T-helper 2 cell (primary cell): ENCODE measurements at places on chromosomes 11 and 22.

DNA sequence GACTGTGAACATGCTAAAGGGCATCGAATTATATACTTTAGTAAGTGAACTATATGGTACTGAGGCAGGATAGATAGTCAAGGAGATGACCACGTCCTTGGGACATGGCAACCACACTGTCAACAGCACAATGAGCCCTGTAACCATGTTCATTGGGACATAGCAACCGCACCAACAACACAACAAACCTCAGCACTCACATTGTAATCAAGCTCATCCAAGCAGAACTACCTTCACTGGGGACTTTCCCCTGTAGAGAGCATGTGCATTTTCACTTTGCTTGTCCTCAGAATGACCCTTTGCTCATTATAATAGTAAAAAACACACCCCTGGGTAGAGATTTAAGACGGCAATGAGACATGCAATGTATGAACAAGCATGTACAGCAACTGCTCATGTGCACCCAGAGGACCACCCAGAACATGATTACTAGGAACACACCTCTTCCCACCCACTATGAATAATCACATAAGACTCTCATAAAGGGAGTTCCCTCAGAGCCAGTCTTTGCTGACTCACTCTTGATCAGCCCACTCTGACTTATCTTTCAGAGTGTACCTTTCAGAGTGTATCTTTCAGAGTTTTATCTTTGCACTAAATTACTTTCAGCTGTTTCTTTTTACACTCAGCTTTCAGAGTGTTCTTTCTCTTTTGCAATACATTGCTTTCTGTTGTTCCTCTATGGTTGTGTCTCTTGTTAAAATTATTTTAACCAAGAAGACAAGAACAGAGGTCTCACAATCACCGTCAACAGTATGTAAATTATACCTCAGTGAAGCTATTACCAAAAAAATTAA is 4.1 kb upstream of the PLAAT2 start:
- DNase-seq = peak; percentile 20

DNA sequence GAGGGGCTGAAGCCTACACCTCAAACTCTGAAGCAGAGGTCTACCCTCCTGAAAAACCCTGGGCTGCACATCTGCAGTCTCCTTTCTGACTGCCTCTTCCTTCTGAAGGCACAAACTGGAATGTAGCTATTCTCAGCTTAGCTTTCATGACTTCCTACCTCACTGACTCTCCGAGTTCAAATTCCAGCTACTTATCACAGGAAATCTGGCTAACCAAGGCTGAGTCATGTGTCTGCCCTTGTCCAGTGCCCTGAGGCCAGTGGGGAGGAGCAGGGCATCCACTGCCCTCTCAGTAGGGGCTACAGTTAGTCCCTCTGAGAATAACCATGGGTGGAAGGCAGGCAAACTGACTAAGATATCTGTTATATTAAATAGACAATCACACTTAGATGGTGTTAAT is 29.2 kb downstream of the PDGFD start:
- DNase-seq = no peak

DNA sequence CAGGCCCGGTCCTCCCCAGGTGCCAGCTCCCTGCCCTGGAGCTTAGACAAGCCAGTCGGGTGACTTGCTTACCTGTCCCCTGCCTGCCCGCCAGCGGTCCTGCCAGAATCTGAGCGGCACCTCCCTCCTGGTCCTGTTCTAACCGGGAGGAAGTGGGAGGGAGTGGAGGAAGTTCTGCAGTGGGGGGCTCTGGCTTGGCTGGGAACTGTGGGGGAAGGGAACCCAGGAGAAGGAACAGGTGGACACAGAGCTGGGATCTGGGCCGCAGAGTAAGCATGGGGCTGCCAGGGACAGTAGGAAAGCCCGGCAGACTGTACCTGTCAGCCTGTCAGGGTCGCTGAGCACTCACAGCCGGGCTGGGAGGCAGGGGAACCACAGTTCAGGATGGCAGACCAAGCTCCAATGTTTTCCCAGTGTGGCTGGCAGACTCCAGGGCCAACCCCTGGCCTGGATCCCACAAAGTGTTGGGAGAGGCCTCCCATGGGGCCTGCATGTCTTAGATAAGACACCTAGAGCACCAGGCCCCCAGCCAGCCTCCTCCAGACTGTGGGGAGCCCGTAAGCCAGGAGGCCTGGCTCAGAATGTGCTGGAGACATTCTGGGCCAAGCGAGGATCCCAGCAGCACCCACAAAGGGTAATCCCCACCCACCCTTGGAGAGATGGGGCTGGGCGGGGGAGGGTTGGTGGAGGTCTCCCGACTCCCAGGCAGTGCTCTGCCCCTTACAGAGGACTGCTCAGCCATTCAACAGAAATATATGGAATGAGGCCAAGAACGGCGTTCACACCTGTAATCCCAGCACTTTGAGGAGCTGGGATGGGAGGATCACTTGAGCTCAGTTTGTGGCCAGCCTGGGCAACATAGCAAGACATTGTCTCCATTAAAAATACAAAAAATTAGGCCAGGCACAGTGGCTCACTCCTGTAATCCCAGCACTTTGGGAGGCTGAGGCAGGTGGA is 2.3 kb downstream of the CYB5R3 start:
- DNase-seq = no peak

DNA sequence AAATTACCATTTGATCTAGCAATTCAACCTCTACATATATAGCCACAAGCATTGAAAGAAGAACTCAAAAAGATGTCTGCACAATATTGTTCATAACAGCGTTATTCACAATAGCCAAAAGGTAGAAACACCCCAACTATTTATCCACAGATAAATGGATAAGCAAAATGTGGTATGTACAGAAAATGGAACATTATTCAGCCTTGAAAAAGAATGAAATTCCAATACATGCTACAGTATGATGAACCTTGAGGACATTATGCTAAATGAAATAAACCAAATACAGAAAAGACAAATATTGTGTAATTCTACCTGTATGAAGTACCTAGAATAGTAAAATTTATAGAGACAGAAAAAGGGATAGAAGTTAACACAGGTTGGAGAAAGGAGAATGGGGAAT is 2.6 kb upstream of the ETS1 start:
- no peak for DNase-seq

DNA sequence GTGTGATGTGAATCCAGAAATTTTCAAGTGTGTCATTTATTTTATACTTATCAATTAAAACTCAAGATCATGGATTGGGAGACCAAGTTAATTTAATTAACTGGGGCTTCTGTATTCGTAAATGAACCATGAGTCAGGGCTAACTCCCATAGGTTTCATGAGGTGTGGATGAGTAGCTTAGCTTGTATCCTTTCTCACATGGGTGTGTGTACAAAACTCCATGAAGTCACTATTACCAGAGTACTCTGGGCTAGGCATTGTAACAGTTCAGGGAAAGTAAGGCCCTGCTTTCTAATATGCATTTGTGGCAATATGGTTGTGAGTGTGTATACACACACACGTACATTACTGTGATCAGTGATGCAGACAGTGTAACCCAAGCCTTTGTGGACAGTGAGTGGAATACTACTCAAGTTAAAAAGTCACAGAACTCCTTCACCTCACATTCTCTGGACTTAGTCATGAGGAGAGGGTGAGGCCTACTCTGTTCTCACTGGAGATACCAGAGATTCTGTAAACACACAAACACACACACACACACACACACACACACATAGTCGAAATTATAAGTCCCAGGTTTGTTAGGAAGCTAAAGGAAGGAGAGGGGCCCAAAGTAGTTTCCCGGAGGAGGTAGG is 3.5 kb downstream of the CNTF start:
- DNase-seq = no peak

- no peak for DNase-seq
Measured at GRCh38 chr11:121683791-121684190, 231.0 kb upstream of the SORL1-AS1 start.

GRCh38 chr11:93256623-93257022 is 58.8 kb upstream of the SLC36A4 start:
- DNase-seq = no peak

- DNase-seq = no peak
Measured at GRCh38 chr11:69601011-69601975, 39.7 kb upstream of the CCND1 start.

DNA sequence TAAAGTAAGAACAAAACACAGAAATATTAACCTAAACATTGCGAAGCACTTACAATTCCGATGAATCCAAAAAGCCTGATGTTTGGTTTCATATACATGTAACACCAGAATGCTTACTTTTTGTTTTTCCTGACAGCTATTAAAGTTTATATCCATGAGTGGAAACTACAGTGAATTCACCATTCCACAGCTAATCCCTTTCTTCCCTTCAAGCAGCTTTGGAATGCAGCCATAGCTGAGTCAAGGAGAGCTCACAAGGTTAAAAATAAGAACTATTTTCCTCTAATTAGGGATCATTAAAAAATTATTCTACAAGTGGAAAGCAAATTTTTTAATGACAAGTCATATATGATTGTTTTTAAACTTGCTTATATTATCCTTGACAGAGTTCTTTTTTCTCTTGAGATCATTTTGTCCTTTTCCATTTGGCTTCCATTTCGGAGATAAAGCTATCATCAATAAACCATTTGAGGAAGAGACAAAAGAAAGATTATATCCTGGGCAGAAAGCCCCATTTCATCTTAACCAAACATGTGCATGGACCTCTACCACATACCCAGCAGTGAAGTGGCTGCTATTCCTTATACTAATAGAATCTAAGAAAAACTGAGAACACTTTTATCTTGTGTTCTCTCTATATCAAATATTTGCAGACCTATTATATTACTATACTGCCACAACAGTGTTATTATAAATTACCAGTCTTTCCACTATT is 19.7 kb upstream of the FIBIN start:
- DNase-seq = no peak

GRCh38 chr11:129484068-129484467 is 108.4 kb downstream of the BARX2 start:
- DNase-seq = no peak

GRCh38 chr11:32479291-32479690 is 44.0 kb upstream of the WT1 start:
- DNase-seq = no peak

DNA sequence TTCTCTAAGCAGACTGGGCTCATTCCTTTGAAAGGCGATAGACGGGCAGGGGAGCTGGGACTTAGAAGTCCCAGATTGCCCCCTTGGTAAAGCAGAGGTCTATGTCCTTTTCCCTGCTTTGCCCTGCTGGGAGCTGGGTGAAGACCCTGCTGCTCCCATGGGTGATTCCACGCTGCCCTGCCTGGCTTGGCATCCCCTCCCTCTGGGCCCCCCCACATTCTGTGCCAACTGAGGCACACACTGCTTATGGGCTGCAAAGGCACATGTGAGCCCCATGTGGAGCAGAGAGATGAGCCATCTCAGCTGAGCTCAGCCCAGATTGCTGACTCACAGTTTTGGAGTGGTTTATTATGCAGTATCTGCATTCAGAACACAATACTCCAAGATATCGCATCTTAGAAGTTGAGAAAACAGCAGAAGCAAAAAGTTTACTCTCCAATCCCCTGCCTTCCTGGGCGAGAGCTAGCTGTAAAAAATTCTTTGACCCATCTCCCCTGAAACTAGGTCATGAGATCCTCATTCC is 127.2 kb downstream of the ST3GAL4 start:
- no peak for DNase-seq

DNA sequence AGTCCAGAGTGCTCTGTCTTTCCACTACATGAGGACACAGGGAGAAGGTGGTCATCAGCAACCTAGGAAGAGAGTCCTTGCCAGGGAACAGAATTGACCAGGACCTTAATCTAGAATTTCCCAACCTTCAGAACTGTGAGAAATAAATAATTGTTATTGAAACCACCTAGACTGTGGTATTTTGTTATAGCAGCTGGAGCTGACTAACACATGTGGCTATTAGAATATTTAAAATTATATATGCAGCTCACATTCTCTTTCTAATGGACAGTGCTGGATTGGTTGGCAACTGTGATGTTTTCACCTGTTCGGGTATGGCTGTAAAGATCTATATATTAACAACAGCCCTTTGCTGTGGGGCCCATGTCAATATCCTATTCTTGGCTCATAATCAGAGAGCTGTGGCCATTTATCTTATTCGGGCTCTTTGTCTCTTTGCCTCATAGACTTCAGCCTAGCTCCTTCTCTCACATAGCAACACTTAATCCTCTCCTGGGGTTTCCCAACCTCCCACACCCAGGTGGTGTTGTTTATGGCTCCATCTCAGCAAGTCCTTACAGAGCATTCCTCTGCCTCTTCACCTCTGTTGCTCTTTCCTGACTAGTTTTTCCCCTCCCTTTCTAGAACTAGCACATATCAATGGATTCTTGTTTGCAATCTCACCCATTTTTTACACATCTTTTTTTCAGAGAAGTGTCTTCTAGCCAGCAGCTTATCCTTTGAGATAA is 46.4 kb upstream of the AMOTL1 start:
- DNase-seq = no peak

DNA sequence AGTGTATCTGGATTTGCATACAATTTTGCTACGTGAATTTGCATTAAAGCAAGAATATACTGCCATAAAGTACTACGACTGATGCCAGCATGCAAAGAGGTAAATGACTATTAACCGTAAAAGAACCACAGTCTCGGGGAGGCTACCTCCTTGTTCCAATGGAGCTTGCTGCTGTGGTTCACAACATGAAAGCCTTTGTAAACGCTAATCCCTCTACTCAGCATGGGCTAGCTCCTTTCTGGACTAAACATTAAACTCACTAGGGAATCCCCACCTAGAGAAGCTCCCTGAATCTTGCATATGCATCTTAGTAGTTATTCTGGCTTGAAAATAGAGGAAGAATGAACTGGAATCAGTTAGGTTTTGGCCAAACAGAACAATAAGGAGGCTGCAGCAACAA is 60.5 kb upstream of the ARHGAP32 start:
- DNase-seq = no peak

DNA sequence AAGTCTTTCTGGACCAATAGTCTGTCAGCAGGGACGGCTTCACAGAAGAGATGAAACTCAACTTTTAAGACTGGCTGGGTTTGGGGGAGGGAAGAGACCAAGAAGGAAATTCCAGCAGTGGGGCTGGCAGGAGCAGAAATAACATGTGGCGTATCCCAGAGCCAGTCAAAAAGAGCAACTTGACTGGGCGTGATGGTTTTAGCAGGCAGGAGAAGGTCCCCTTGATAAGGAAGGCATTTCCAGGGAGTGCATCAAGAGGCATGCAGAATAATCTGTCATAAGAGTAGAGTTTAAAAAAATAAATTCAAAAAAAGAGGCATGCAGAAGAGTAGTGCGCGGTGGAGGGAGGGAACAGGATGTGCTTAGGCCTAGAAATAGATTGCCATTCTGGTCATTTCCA is 52.5 kb downstream of the C22orf31 start:
- DNase-seq = no peak

DNA sequence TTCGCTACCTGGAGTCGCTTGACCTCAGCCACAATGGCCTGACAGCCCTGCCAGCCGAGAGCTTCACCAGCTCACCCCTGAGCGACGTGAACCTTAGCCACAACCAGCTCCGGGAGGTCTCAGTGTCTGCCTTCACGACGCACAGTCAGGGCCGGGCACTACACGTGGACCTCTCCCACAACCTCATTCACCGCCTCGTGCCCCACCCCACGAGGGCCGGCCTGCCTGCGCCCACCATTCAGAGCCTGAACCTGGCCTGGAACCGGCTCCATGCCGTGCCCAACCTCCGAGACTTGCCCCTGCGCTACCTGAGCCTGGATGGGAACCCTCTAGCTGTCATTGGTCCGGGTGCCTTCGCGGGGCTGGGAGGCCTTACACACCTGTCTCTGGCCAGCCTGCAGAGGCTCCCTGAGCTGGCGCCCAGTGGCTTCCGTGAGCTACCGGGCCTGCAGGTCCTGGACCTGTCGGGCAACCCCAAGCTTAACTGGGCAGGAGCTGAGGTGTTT is 12.8 kb downstream of the TSKU start:
- no peak for DNase-seq
